ENCODE measurements at places on chromosomes 3 and 15. TPM values are rescaled to one million over a fixed set of nuclear protein-coding genes. Genes with fewer than 3 reads are reported as not detected.

- no peak for DNase-seq
Observed at GRCh38 chr3:108001457-108001856, 89.4 kb downstream of the CD47 start.

DNA sequence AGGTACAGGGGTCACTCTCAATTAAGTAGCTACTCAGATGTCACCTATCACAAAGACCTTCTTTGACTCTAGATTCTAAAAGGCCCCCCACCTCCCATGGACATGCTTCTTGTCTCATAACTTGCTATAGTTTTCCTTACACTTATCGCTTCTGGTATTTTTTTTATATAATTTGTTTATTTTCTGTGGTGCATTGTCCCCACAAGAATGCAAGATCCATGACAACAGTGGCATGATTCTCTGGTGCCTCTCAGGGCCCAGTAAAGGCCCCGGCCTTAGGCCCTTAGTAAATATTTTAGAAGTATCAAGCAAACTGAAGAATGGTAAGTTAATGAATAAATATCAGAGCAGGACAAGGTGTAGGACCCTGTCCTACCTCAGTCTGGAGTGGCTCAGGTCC is 248.6 kb downstream of the CBLB start:
- no peak for DNase-seq

GNAT1 gene
- 0.11 TPM for total RNA-seq

ZKSCAN7 gene
- 4.7 TPM for total RNA-seq

ZBED2 gene
- 235 TPM for total RNA-seq
